ENCODE measurements at places on chromosomes 11 and 22.

- peak; percentile 97 for DNase-seq
These were observed 197.2 kb upstream of the PITPNB start for GRCh38 chr22:28116219-28116673.

- DNase-seq, result no peak
These were observed 78.4 kb downstream of the MYO7A start for GRCh38 chr11:77206264-77207018.

GRCh38 chr11:117203069-117203407 is 3.9 kb downstream of the TAGLN start:
- no peak for DNase-seq

- DNase-seq, result no peak
These were observed 10.6 kb downstream of the CDPF1 start for GRCh38 chr22:46239261-46240048.

DNA sequence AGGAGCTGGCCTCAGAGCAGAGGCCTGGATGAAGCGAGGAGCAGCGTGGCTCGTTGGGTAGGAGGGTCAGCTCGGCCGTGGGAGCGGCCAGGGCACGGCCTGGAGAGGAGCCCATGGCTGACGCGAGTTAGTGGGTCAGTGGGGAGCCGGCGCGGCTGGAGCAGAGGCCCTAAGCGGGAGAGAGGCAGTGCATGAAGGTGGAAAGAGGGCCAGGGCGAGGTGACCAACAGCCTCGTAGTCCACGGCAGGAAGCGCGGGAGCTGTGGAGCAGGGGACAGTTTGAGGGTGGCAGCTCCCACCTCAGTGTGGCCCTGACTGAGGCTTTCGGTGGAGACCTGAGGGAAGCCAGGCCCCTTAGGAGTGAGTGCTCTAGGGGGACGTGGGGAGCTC is 24.1 kb downstream of the DCPS start:
- no peak for DNase-seq

All from epithelial cell of esophagus (primary cell).